GM20000 (cell line): ENCODE measurements at places on chromosomes 6 and 20.
A peak's percentile ranks its signal among the peaks of the same experiment; 100 is the strongest.

GRCh38 chr6:144621332-144621731 lies 336.2 kb downstream of the UTRN start:
- DNase-seq: no peak

GRCh38 chr20:47334022-47334551 lies 22.4 kb downstream of the ZMYND8 start:
- DNase-seq: no peak

- DNase-seq: peak; percentile 65
These were observed 18.5 kb downstream of the SNRPB start for GRCh38 chr20:2451939-2452732.

DNA sequence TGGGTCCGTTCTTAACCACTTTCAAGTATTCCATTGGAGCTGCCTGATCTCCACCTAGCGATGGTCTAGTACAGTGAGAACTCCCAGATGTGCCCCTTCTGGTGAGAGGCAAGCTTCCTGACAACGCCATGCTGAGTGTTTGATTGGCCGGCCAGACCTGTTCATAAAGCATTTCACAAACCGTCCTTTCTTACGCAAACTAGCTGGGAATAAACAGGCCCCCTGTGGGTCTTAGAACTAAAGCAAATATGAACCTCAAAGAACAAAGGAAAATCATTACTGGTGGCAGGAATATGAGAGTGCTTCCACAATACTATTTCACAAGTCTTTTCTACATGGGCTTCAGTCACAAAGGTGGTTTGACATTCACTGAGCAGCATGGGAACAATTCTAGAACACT lies 15.6 kb upstream of the GCNT2 start:
- no peak for DNase-seq

- no peak for DNase-seq
These were observed 3.1 kb upstream of the PTGIS start for GRCh38 chr20:49570828-49571552.

- no peak for DNase-seq
These were observed 10.7 kb upstream of the MUC21 start for GRCh38 chr6:30972816-30973215.

DNA sequence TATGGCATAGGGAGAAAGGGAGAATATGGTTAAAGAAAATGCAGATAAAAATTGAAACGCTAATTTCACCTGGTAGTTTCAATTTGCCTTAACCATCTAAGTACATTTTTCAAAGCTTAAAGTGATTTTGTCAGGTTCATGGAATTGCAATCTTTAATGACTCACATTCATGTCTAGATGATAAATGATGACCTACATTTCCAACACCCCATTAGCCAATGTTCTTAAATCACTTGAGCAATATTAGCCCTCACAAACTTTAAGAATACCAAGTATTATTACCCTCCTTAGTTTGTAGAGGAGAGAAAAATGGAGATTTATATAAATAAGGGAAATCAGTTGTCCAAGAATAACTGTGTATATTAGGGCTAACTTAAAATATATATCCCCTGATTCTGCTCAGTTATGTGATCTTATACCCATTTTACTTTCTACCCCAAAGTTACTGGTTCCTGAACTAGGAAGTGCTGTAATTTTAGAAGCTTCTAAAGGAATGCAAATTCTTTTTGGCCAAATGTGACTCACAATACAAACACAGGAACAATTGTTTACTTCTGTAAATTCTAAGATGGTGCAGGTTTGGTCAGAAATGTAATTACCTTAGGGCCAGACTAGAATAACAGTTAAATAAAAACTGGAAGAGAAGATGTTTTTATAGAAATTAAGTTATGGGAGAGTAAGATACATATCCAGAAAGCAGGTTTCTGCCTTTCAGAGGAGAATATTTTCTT lies 34.5 kb downstream of the TPBG start:
- DNase-seq: no peak

DNA sequence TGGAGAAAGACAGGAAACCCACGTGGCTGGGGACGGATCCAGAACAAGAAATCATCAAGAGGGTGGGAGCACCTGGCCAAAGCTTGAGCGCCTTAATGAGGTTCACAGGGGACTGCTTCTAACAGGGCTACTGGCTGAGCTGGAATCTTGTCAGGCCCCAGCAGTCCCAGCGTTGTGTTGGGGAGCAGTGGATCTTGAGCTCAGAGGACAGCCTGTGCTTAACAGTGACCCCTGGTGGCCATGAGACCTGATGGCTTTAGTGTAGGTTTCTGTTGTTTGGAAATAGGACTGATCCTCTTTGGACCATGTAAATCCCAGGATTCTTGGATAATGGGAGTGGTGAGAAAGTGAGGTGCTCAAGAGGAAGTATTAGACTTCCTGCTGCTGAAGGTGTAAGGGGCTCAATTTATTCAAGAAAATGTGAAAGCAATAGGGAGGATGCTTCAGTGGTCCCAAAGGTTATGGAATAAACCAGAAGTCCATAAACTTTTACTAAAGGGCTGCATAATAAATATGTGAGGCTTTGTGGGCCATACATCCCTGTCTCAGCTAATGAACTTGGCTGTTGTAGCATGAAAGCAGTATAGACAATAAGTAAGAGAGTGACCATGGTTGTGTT lies 216.2 kb downstream of the NFATC2 start:
- peak; percentile 58 for DNase-seq

DNA sequence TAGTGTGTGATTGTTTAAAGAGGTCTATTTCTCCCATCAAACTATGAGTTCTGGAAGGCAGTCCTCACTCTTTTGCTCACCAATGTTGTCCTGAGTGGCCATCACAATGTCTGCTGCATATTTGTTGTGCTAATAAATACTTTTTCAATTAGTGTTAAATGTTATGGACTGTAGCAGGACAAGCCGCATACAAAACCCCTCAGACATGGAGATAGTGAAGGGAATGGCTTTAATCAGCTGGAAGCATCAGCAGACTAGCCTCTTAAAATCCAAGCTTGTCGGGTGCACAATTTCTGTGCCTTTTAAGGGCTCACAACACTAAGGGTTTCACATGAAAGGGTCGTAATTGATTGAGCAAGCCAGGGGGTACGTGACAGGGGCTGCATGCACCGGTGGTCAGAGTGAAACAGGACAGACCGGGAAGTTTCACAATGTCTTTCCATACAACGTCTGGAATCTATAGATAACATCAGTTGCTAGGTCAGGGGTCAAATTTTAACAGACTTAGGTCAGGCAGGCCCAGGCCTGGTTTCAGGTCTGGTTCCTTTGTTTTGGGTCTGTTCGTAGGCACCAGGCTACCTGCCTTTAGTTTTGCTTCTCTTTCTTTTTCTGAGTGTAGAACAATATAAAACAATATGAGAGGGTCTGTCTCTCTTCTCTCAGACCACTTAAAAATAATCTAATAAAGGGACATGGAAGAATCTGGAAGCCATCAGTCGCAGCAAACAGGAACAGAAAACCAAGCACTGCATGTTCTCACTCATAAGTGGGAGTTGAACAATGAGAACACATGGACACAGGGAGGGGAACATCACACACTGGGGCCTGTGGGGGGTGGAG lies 327.6 kb upstream of the HTR1E start:
- DNase-seq: no peak

GRCh38 chr20:45850926-45851325 lies 6.3 kb downstream of the ACOT8 start:
- DNase-seq: no peak

GRCh38 chr6:125207956-125208355 lies 54.4 kb downstream of the TPD52L1 start:
- DNase-seq: no peak

- DNase-seq: no peak
These were observed 62.2 kb downstream of the KCNB1 start for GRCh38 chr20:49420292-49420691.

- DNase-seq: no peak
These were observed 142.3 kb downstream of the LY86 start for GRCh38 chr6:6730831-6731230.

DNA sequence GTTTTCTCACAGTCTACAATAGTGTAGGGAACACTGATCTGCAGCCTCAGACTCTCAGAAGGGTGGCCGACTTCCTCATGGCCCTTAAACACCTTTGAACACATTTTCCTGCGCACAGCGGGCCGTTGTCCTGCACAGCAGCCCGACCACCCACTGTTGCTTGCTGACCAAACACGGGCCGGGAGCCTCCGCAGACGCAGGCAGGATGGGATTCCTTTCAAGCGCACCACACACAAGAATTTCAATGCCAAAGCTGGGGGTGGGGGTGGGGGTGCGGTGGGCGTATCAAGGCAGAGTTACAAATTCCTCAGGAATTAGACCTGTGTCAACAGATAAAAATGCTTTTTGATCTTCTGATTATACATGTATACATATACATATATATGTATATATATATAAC lies 74.5 kb downstream of the HUS1B start:
- DNase-seq: no peak

DNA sequence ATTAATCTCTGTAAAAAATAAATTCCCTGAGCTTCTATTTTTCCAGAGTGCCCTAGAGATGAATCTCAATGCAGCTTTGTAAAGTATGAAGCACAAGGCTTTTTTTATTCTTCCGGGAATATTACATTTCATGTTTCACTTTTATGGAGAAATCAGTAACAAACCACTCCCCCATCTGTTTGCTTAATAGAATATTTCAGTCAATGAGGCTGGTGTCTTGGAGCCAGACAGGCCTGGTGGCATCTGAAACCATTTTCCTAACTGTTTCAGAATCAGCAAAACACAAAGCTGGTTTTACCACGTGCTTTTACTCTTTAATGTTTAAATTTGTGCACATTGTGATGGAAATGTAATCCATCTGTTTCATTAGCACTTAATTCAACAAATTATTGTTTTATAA lies 400.8 kb upstream of the HSF2 start:
- no peak for DNase-seq

DNA sequence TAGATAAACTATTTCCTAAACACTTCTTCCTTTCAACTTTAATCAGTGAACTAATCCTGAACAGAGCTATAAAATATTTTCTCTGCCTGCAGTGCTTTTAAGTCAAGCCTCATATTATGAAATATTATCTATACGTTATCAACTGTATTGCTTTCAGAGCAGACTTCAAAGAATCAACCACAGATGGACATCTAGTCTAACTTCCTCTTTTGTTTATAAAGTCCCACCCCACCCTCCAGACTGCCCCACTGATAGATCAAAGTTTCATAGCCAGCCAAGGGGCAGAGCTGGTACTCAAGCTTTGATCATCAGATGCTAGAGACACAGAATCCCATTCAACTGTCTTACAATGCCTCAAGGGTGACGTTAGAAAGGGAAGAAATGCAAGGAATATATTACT lies 308.3 kb downstream of the LAMA2 start:
- DNase-seq: no peak

- DNase-seq: no peak
These were observed 47.2 kb downstream of the TRERF1 start for GRCh38 chr6:42404484-42404883.

DNA sequence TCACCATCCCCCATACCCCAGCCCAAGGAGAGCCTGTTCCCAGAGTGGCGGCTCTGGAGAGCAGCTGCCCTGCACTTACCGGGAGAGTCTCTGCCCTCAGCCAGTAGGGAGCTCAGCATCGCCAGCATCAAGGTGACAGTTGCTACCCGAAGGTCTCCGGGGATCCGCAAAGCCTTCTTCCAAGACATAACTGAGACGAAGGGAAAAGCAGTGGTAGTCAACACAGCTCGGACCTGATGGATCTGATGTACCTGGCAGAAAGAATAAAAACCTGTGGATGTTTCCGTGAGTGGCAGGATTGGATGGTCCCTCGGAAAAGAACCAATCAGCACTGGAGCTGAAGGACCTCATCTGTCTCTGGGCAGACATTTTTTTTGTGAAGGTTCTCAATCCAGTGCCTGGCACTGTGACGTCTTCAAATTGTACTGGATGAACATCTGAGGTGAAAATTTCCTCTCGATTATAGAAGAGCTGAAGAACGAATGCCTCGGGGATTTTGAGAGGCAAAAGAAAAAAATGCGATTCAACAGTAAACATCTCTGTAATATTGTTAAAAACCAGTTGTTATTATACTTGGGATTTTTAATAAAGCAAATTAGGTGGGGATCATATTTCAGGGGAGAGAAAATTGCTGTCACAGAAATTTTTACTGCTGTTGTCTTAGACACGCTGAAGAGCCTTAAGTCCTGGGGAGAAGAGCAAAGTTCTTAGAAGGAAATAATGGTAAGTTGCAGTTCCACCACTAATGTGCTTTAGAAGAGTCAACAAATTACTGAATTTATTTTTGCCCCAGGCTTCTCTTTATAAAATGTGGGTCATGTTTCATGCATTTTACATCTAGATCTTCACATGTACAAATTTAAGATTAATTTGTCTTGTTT lies at the start of gene HLA-DQB1:
Gene HLA-DQB1, minus strand, starts transcription at position 238 of the 881 bp plus-strand sequence. Its CDS starts 50 bp downstream, at position 188.
- DNase-seq: peak; percentile 91

- DNase-seq: no peak
These were observed 40.6 kb upstream of the SLC22A16 start for GRCh38 chr6:110517034-110517433.

DNA sequence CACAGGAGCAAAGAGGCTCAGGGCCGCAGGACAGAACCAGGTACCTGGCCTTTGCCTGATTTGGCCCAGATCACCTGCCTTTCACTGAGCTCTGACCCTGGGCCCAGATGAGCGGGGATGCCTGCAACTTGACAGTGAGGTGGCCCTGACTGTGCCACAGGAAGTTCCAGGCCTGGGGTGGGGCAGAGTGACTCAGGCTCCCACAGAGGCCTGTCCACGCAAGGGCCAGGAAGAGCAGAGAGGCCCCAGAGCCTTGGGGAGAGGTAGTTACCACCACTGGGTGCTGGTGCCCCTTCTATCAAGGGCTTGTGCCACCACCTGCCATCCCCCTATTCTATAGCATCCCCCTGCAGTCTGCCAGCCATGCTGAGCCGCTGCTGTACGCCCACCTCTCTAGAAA lies 4.1 kb upstream of the NOL4L start:
- DNase-seq: no peak

DNA sequence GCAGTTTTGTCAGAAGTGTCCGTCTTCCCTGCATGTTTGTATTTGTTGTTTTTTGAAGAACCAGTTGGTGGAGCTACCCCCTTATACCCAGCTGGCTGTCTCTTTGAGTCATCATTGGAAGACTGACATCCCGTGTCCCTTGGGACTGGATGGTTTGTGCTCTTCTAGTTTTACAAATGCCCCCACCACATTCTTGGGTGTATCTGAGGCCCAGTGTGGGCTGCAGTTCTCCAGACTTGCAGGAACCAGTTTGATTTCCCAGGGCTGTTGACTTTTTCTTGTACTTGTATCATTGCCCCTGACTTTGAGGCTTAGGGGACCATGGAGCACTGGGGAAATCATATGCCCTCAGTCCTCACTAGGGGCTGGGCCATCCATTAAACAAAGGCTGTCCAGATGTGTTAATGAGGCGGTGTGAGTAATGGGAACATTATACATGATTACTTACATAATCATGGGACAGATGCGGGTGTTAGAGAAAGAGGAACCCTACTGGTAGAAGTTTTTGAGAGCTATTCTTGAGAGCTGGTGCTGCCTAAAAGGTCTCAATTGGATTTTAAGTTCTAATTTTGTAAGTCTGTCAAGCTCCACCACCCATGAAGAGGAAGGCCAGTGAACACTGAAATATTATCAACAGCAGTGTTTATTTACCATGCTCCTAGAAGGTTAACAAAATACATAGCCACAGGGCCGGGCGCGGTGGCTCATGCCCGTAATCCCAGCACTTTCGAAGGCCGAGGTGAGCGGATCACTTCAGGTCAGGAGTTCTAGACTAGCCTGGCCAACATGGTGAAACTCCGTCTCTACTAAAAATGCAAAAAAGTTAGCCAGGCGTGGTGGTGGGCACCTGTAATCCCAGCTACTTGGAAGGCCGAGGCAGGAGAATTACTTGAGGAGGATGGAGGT lies 8.5 kb downstream of the JARID2 start:
- no peak for DNase-seq
